ENCODE measurements at places on chromosomes 3 and 15.
A peak's percentile ranks its signal among the peaks of the same experiment; 100 is the strongest.

DNA sequence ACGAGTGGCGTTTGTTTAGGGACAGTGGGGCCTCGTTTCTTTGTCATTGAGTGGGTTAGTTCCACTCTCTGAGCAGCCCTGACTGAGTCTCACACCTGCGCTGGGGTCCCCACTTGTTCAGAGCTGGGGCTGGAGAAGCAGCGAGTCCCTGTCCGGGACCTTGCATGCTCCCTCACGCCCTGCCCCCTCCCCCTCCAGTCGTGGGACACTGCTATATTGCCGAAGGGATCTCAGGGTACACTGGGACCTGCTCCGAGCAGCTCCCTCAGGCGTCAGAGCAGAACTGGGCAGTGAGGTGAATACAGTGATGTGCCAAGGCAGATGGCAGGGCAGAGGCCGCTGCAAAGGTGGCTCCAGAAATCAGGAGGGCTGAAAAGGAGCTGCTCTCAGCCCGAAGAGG lies 59.9 kb upstream of the KLF13 start:
- no peak for DNase-seq

- DNase-seq = no peak
These were observed 420.4 kb downstream of the EPHA3 start for GRCh38 chr3:89527736-89528305.

GRCh38 chr3:65871305-65872141 lies 167.2 kb downstream of the MAGI1 start:
- peak; percentile 74 for DNase-seq

- DNase-seq = no peak
These were observed 20.2 kb downstream of the DNAJB11 start for GRCh38 chr3:186590580-186591295.

DNA sequence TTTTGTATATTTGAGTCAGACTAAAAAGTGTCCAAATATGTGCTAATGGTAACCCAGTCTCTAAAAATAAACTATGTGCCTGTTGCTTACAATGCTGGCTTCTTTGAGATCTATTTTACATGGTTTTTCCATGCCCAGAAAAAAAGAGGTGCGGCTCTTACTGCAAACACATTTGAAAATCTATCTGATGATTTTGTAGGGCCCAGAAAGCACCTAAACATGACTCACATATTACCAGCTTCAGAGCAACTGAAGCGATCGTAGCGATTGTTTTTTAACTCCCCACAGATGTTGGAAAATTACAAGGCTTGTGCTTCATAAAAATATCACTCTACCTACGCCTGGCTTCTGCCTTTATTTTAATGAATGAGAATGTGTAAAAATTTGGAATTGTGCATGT lies 53.5 kb downstream of the SUCNR1 start:
- no peak for DNase-seq

- DNase-seq = no peak
These were observed 784.5 kb downstream of the TBL1XR1 start for GRCh38 chr3:176412771-176413170.
